ENCODE measurements at places on chromosomes 4 and X.

DNA sequence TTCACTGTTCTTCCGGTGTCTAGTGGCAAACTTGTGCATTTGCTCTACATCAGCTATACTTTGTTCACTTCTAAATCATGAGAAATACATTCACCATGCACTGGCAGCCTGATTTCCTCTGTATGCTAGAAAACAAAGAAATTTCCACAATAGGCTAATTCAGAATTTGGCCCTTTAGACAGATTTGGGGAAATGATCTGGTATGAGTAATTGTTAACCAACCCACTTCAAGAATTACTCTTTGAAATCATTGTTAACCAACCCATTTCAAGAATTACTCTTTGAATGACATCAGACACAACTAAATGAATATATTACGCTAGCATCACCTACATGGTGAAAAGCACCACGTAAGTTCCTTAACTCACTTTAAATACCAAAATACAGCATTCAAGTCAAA lies 14.6 kb downstream of the APBB2 start:
- DNase-seq, result no peak

GRCh38 chrX:48530736-48531135 lies 8.8 kb upstream of the TBC1D25 start:
- DNase-seq, result no peak

- no peak for DNase-seq
Measured at GRCh38 chrX:1686642-1687041, 71.8 kb downstream of the ASMT start.

- DNase-seq, result no peak
Measured at GRCh38 chr4:73862322-73862721, 6.9 kb upstream of the CXCL1 start.

DNA sequence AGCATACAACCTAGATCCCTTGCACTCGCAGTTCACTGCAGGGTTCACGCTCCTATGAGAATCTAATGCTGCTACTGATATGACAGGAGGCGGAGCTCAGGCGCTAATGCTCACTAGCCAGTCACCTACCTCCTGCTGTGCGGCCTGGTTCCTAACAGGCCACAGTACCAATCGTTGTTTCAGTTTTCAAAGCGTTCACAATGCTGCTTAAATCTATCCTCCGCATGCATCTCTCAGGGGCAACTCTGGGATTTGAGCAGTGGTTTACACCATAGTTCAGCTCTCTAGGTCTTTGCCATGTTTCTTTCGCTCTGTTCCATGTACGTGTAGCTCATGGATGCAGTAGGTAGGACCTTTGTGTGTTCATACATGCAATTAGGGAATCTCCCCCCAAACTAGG lies 47.2 kb downstream of the CLOCK start:
- no peak for DNase-seq

GRCh38 chrX:68675571-68675970 lies 28.1 kb downstream of the STARD8 start:
- no peak for DNase-seq

- DNase-seq, result no peak
Measured at GRCh38 chr4:26729547-26729946, 131.1 kb upstream of the STIM2 start.

DNA sequence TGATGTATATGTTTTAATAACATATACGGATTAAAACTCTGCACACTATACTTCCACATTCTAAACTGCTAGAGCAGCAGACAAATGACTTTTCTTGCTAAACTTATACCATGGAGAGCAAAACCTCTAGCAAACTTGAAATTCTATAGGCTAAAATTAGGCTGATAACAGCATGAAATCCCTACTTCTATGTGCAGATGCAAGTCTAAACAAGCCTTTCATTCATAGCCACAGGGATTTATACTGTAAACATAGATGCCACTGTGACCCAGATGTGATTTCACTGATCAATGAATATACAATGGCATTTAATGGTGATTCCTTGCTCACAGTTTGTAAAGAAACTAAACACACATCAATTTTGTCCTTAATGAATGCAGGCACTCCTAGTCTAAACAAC lies 151.0 kb downstream of the ANTXR2 start:
- no peak for DNase-seq

Measured in AG09319 (cell line).